Mammary epithelial cell (primary cell): ENCODE measurements at places on chromosomes 6 and 20.

GRCh38 chr6:300494-301198, 8.4 kb downstream of the DUSP22 start:
- no peak for DNase-seq

- DNase-seq: peak; percentile 46
Measured at GRCh38 chr20:14691994-14692393, 354.6 kb upstream of the FLRT3 start.

- no peak for DNase-seq
Measured at GRCh38 chr6:168540713-168541291, 99.8 kb downstream of the SMOC2 start.

GRCh38 chr6:169847141-169847674, 95.8 kb downstream of the ERMARD start:
- DNase-seq: no peak
